ENCODE measurements at places on chromosomes 2 and 18.

DNA sequence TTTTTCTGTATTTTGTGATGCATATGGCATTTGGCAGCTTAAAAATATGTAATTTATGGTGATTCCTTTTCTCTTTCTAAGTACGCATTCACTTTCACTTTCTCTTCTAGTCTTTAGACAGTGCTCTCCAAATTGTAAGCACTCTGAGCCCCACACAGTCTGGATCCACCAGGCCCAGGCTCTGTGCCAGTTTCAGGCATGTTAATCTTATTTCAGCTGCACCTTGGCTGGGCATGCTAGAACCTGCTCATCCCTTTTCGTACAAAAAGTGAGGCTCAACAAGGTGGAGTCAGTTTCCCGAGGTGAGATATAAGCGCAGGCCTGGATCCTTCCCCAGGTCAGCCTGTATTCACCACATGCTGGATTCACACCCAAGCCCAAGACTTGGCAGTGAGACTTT is 203.9 kb downstream of the MTX2 start:
- no peak for DNase-seq

GRCh38 chr2:11985817-11986566 is 239.6 kb downstream of the LPIN1 start:
- no peak for DNase-seq

GRCh38 chr2:174490051-174490450 is 3.2 kb upstream of the GPR155 start:
- DNase-seq: no peak

DNA sequence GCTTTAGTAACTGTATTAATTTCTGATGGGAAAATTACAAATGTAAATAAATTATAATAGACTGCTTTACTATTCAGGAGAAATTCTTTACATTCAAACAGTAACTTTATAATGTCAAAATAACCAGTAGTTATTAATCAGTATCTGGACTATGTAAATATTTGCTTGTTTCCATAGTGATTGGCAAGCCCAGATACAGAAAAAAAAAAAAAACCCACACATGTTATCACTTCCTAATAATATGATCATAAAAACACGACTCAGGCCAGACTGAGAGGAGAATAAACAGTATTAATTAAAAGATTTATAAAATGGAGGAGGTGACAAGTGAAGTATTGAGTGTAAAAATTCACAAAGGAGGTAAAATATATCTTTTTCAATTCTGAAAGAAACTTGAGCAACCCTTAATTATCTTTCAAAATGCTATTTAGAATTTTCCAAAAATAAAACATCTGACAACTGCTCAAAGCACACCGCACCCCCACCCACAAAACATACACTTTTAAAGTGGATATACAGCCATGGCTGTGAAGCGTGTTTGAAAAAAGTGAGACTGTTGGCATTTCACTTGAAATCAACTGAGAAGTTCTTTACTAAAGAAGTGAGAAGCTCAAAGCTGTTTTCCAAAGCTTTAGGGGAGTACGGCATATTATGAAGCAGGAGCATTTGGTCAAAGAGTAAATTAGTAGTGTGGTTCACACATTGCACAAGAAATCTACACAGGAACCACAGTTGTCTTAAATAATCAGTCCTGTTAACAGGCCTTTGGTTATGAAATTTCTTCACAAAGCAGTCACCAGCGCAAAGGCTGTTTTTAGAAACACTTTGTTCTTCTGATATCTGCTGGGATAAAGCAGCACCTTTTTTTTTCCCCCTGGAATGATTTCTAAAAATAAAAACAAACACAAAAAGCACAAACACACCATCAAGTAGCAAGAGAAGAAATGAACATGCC is 475.8 kb downstream of the TXNL1 start:
- DNase-seq: no peak

DNA sequence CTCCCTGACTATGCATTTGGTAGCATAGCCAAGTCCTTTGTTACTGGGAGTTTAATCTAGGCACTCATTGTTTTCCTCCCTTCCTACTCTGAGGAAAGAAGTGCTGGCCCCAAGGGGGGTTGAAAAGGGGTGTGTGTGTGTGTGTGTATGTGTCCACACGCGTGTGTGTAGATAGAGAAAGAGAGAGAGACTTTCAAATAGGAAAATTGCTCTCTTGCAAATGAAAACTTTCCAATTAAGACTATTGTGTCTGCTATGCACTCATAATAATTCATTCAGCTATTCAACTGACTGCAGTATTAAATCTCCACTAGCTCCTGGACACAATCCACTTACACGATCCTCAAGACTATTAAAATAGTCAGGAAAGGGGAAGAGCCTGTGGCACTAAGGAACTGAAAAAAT is 92.9 kb upstream of the CSRNP3 start:
- DNase-seq: no peak

- DNase-seq: no peak
Measured at GRCh38 chr2:156466739-156467405, 30.7 kb downstream of the GPD2 start.

DNA sequence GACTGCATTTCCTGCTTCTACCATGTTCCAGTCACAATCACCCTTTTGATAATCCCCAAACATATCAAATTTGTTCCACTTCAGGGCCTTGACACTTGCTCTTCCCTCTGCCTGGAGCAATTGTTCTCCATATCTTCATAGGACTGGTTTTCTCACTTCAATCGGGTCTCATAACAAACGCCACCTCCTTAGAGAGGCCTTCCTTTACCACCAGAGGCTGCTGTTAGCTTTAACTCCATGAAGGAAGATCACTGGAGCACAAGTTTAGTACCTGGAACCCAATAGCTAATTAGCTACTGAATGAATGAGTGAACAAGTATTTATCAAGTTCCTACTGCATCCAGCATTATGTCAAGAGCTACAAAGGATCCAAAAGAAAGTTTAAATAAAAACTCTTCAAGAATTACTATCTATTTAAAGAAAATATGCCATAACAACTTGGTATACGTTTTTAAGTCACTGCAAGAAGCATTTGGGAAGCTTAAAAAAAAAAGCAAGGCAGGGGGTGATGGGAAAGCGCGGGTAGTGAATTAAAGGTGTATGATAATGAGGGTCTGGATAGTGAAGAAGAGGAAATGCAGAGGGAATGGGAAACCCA is 58.8 kb downstream of the BAZ2B start:
- DNase-seq: no peak

DNA sequence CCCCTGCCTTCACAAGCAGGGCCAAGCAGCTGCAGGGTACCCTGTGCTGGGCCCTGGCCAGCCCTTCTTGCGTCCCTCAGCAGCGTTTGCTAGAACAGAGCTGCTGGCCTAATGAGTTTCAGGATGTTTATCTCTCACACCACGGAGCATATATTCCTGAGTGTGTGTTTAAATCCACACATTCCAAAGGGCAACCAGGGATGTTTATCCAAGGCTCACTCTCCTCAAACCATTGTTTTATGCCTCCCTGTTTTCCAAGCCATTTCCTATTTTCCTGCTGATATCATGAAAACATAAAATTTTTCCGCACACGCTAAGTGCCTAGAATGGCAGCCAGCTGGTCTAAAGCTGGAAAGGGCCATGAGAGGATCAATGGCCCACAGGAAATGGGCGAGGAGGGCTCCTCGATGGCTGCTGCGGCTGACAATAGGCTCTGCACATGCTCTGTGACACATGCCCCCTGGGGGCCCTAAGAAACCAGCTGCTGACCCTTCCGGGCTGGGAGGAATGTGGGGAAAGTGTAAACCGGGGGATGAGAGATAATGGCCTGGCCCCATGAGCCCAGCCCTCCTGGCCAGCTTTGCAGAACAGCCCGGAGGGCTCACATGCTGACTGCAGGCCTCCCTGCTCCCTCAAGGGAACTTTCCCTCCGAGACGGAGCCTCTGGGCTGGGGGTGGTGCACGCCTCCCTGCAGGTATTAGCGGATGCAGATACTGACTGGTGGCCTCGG is 194.0 kb downstream of the NDUFA10 start:
- DNase-seq: no peak

GRCh38 chr2:59974051-59974766 is 579.2 kb downstream of the BCL11A start:
- no peak for DNase-seq

GRCh38 chr2:150120326-150120955 is 367.0 kb downstream of the RND3 start:
- no peak for DNase-seq

GRCh38 chr2:42101206-42102023 is 53.6 kb downstream of the PKDCC start:
- no peak for DNase-seq

DNA sequence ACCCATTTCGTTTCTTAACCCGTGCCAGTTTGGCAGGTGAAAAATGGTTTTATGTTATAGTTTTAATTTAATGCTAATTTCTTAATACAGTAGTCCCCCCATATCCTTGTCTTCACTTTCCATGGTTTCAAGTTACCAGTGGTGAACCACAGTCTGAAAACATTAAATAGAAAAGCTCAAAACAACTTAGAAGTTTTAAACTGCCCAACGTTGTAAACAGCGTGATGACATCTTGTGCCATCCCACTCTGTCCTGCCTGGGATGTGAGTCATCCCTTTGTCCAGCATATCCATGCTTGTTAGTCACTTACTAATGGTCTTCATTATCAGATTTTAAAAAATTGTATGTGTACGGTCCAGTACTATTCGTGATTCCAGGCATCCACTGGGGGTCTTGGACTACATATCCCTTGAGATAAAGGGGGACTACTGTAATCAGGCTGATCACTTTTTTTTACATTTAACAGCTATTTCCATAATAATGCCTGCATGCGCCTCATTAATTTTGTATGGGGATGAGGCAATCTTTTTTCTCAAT is 31.9 kb downstream of the SLC66A3 start:
- DNase-seq: no peak
